ENCODE measurements at places on chromosomes 2 and 18. TPM values are rescaled to one million over a fixed set of nuclear protein-coding genes. Genes with fewer than 3 reads are reported as not detected.

DNA sequence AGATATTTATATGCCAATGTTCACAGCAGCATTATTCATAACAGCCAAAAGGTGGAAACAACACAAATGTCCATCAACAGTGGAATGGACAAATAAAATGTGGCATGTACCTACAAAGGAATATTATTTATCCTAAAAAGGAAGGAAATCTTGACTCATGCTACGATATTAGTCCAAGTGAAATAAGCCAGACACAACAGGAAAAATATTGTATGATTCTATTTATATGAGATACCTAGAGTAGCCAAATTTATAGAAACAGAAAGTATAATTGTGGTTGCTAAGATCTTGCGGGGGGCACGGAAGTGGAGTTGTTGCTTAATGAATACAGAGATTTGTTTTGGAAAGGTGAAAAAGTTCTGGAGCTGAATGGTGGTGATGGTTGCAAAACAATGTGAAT is 33.0 kb upstream of the CCDC150 start:
- no peak for DNase-seq

ZAP70 gene
- 2.4 TPM for total RNA-seq

TRABD2A gene
- total RNA-seq: 2.6 TPM

SCN7A gene
- total RNA-seq: 3.8 TPM

DDX18 gene
- 36.4 TPM for total RNA-seq

- no peak for DNase-seq
Measured at GRCh38 chr2:169716238-169716886, 17.3 kb upstream of the KLHL23 start.

SP5 gene
- not detected for total RNA-seq

DNA sequence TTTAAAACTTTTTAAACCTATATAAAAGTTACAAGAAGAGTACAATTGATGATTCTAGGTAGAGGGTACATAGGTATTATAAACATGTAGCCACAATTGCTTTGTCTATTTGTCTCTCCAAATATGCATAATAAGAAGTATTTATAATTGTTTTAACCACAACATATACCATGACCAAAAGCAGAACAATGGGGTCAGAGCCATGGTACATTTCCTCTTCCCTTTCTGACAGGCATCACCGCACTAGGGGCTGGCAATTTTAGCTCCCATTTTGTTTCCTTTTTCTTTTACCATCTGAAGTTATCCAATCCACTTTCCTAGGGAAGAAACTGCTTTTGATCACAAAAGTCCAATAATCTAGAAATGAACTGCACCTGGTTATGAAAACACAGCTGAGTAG is 49.3 kb downstream of the TMX3 start:
- DNase-seq: no peak

DNA sequence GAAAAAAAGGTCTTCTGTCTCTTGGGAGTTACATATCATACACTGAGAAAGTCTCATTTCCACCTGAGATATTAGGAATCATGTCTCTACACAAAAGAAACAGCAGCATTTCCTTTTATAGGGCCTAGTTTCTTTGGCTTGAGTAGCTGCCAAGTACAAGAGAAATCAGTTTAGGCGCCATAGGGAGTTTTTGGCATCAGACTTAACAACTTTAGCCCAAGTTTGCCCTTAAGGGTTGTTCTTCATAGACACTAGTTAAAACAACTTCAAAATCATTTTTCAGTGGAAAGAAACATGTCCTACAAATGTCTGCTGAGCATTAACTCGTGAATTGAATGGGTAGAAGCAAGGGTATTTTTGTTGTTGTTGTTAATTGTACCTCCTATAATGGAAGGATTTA is 587.0 kb upstream of the DSEL start:
- DNase-seq: no peak

MFSD6 gene
- total RNA-seq: 20.8 TPM

LDLRAD4 gene
- 74.8 TPM for total RNA-seq

- DNase-seq: no peak
Measured at GRCh38 chr2:73092146-73092783, 20.5 kb downstream of the RAB11FIP5 start.

- no peak for DNase-seq
Measured at GRCh38 chr2:135164431-135164830, 112.3 kb downstream of the RAB3GAP1 start.

DNA sequence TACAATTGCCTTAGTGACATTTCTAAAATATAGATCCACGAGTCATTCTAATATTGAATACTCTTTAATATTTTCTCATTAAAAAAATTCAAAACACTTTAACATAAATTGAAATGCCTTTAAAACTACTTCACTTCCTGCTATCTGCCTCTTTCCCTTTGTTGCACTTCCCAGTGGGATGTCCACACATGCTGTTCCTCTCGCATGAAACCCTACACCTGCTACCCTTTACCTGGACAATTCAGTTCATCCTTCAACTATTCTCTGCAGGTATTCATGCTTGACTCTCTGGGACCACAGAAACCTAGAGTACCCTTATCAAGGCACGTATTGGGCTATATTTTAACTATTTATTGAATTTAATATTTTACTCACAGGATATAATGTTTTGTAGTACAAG is 373.3 kb upstream of the GALNT5 start:
- no peak for DNase-seq

All from posterior vena cava (tissue), 2 donors.